ENCODE measurements at places on chromosomes 7 and 10.

DNA sequence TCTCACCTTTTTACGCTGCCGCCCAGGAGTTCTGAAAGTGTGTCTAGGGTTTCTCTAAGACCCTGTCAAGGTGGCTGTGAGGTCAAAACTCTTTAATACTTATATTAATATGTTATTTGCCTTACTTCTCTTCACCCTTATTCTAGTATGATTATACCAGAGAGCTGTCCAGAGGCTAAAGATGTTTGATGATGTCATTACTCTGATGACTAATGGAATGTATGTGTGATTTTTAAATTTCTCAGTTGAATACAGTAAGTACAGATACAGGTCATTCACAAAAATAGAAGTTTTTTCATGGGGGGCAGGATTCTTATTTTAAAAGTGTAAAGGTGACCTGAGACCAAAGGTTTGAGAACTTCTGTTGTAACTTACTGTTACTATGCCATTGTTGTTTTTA, 150.6 kb upstream of the FOXP2 start:
- no peak for DNase-seq

- DNase-seq: no peak
Measured at GRCh38 chr7:99428972-99429566, 9.5 kb downstream of the PTCD1 start.

GRCh38 chr10:130202984-130203621, 66.9 kb downstream of the GLRX3 start:
- no peak for DNase-seq

DNA sequence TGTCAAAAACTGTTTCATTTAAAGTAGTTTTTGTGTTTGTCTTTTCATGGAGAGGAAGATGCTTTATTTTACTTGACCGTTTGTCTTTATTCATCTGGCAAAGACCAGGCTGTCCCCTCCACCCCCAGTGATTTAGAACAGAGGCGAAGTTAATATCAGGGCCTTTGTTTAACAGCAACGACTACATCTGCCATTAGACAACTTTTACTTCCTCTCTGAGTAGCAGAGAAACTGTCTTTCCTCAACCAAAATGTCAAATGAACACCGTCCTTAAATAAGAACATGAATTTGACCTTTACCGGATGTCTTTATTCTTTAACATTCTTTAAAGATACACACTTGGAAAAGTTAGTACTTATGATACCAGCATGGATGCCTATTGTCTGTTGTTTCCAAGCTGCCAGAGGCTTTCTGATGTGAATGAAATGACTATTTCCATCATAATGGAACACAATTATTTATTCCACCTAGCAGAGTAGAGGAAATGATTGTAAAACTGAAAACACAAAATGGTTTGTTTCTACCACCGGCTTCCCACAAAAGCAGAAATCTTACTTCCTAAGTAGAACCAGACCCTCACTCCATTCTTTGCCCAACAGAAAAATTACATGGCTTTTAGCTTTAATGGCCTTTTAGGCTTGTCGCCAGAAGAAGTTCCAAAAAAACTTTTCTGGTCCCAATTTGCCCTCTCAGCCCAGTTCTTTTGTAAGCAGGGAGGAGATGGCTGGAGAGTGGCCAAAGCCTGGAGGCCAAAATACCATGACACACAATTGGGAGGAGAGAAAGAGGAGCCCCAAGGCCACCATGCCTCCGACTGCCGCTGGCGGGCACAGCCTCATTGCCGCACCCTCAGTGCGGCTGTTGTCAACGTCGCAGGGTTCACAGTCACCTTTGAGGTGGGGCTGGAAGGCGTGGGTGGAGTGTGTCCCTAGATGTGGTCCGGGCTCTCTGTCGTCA, 168.5 kb downstream of the TEX36 start:
- DNase-seq: no peak

DNA sequence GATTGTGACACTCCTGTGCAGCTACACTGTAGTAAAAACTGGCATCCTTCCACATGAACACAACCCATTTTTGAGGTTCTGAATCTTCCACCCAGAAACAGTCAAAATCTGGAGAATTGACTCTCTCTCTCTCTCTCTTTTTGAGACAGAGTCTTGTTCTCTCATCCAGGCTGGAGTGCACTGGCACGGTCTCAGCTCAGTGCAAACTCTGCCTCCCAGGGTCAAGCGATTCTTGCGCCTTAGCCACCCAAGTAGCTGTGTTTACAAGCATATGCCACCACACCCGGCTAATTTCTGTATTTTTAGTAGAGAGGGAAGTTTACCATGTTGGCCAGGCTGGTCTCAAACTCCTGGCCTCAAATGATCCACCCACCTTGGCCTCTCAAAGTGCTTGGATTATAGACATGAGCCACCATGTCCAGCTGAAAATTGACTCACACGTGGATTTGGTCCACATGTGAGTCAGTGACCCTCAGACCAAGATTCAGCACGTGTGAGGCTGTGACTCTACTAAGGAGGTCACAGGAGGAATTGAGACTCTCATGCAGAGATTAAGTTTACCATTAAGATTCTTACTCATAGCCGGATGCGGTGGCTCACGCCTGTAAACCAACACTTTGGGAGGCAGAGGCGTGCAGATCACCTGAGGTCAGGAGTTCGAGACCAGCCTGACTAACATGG, 12.1 kb upstream of the ZNF107 start:
- DNase-seq: no peak

DNA sequence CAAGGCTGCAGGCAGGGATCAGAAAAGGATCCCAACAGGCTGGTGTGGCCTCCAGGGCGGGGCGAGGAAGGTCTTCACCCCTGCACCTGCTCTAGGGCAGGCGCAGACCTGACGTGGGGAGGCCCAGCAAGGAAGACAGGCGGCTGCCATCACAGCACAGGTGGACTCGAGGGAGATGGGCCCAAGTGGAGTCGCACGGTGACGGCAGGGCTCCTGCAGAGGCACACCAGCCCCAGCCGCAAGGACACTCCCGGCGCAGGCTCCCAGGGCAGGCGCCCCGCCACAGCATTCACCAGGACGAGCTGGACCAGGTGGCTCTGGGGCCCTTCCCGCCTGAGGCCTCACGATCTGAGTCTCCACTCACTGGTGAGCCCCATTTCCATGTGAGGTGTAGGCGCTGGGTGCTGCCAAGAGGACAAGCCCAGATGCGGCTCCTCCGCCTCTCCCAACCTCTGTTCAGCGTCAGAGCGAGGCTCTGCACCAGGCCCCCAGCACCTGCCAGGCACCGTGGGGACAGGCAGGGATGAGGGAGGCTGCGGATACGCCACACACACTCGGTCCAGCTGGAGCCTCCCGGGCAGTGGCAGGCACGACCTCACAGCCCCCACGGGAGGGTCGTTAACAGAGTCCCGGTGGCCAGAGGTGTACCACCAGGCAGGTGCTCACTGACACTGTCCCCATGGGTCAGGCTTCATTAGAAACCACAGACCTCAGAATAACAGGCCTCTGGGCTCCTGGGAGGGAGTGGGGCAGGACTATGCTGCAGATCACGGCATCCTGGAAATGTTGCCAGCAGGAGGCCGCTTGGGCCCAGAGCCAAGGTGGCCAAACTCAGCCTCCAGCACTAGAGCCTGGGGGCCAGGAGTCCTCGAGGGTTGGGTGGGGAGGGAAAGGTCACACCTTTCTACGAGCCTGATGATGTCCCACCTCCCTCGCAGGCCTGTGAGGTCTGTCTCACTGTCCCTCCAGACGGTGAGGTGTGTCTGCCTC, 111.6 kb downstream of the MAD1L1 start:
- no peak for DNase-seq

DNA sequence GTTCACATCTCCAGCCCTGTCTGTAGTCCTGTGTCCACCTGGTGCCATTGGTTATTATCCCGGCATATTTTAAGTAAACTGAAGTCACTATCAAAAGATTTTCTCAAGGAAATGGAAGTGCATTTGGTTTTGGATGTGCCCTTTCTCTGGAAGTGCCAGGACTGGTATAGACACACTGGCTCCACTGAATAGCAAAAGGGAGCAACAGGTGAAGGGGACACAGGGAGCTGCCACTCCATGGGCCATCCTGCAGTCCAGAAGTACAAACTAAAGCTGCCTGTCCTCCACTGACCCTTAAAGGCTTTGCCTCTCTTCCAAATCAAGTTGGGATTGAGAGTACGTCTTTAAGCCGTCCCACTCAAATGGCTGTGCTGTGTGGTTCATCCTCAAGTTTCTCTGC, 62.7 kb downstream of the NOC3L start:
- DNase-seq: no peak

DNA sequence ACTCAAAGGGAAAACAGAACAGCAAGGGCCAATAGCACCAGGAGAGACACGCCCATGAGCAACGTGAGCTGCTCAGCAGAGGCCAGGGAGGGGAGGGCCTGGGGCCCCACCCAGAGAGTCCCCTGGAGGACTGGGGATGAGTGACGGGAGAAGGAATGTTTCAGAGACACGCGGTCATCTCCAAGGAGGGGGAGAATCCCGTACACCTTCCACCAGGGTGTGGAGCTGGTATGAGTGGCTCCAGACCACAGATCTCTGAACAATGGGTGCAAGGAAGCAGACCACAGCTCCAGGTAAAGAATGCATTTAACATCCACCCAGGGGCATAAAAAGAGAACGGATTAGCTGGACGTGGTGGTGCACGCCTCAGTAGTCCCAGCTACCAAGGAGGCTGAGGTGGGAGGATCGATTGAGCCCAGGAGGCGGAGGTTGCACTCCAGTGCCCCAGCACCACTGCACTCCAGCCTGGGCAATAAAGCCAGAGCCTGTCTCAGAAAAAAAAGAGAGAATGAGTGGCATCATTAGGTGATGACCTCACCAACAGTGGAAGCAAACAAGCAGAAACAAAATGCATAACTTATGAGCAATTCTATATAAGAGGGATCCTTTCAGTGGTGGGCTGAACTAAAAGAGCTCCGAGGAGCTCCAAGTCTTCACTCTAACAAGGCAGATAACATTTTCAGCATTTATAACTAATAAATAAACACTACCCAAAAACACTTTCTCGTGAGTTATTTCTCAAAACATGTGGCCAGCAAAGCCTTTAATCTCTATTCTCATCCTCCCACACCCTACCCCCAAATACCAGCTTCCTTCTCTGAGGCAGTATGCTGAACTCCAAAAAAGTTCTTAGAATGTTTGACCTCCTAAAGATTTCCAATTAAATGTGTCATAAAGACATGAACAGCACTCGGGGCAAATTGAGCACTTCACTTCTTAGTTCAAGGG, 12.5 kb downstream of the PSAP start:
- peak; percentile 14 for DNase-seq

DNA sequence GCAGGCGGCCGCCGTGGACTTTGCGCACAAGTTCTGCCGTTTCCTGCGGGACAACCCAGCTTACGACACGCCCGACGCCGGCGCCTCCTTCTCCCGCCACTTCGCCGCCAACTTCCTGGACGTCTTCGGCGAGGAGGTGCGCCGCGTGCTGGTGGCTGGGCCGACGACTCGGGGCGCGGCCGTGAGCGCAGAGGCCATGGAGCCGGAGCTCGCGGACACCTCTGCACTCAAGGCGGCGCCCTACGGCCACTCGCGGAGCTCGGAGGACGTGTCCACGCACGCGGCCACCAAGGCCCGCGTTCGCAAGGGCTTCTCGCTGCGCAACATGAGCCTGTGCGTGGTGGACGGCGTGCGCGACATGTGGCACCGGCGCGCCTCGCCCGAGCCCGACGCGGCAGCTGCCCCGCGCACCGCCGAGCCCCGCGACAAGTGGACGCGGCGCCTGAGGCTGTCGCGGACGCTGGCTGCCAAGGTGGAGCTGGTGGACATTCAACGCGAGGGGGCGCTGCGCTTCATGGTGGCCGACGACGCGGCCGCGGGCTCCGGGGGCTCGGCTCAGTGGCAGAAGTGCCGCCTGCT, 14.1 kb downstream of the SH2B2 start:
- no peak for DNase-seq

DNA sequence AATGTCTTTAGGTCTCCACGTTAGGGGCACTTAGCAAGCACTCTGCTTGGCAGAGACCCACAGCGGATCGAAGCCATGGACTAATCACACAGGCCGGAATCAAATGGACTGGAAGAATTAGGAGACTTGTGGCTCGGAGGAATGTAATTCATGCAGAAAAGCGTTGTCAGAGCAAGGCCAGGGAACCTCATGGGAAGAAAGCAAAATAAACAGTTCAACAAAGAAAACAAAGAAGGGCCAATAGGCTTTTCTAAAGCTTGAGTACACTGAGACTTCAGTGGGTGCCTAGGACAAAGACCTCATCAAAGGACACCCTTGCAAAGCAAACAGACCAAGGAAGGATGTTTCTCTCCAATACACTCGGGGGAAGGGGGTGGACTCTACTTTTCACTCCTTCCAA, 171.1 kb downstream of the GLI3 start:
- no peak for DNase-seq

DNA sequence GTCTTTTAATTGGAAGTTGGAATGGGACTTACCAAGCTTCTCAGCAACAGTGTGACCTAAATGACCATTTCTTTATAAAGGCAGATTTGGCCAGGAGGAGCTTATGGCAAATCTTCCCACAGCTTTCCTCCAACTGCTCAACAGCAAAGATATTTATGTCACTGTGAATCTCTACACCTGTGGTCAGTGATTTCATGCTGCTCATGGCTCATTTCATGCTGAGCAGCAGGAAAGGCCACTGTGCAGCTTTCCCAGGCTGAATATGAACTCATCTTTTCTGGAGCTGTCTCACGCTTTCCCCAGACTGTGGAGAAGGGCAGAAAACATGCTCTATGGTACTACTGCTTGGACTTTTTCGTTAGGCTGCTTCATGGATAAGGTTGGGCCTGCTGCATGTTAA, 29.8 kb downstream of the CALCR start:
- no peak for DNase-seq

- no peak for DNase-seq
Measured at GRCh38 chr10:111677759-111678158, 505.8 kb downstream of the GPAM start.

GRCh38 chr10:85548034-85548433, 818.6 kb downstream of the GRID1 start:
- no peak for DNase-seq

DNA sequence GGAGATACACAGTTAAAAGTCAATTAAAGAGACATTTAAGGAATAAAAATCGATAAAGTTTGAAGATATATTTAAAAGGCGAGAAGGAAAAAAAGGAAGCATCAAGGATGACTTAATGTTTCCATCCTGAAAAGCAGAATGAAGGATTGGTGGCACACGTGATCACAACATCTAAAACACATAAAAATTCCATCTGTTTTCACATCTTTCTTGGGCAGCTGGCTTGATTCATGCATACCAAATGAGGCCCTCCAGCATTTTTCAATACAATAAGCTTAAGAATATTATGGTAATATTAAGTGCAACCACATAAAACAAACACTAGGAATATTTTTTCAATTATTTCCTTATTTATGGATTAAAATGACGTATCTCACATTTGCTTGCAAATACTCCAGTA, 112.6 kb downstream of the TPK1 start:
- DNase-seq: no peak
